ENCODE measurements at places on chromosomes 1 and 21.

DNA sequence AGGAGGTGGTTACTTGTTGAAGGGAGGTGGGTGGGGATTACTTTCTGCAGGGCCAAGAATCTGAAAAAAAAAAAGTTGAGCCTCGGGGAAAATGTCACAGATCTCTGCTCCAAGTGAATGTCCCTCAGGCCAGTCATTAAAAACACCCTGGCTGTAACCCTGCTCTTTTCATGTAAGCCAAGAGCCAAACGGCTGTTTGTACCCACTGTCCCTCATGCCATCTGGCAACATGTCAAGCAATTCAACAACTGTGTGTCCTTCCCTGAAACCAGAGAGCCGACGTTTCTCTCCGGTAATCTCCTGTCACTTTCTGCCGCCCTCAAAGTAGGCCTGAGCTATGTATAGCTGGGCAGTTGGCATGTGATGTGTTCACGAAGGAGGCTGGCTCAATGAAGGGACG, 14.7 kb downstream of the CASQ2 start:
- DNase-seq: no peak
- peaks cover 19% of the 10 kb centered on the region for H3K27me3 ChIP-seq
- H3K4me1 ChIP-seq: no peaks in the 10 kb centered on the region
- H3K36me3 ChIP-seq: no peaks in the 10 kb centered on the region
- no peak overlapping the region for H3K4me3 ChIP-seq
- H3K27ac ChIP-seq: no peak overlapping the region

DNA sequence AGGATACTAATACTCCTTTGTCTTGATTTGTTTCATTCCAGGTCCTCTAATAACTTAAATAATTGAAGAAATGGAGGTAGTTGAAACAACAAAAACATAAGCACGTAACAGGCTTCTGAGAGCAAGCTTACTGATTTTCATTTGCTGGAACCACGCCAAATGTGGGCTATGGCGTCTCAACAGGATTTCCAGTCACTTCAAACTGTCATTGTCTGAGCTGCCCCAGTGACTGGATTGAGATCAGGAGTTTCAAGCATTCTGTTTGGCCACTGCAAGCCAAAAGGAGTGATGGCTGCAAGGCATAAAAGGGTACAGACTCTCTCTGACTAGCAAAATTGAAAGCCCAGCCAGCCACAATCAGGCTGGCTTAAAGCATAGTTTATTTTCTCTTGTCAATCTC, 289.9 kb downstream of the DPYD start:
- no peaks in the 10 kb centered on the region for H3K4me1 ChIP-seq
- no peaks in the 10 kb centered on the region for H3K36me3 ChIP-seq
- no peak overlapping the region for H3K4me3 ChIP-seq
- H3K27ac ChIP-seq: no peak overlapping the region
- DNase-seq: peak; percentile 17

GRCh38 chr21:29854795-29855194, 85.0 kb downstream of the GRIK1 start:
- no peak for DNase-seq
- H3K4me1 ChIP-seq: no peaks in the 10 kb centered on the region
- no peak overlapping the region for H3K27ac ChIP-seq
- no peaks in the 10 kb centered on the region for H3K27me3 ChIP-seq
- no peak overlapping the region for H3K4me3 ChIP-seq

DNA sequence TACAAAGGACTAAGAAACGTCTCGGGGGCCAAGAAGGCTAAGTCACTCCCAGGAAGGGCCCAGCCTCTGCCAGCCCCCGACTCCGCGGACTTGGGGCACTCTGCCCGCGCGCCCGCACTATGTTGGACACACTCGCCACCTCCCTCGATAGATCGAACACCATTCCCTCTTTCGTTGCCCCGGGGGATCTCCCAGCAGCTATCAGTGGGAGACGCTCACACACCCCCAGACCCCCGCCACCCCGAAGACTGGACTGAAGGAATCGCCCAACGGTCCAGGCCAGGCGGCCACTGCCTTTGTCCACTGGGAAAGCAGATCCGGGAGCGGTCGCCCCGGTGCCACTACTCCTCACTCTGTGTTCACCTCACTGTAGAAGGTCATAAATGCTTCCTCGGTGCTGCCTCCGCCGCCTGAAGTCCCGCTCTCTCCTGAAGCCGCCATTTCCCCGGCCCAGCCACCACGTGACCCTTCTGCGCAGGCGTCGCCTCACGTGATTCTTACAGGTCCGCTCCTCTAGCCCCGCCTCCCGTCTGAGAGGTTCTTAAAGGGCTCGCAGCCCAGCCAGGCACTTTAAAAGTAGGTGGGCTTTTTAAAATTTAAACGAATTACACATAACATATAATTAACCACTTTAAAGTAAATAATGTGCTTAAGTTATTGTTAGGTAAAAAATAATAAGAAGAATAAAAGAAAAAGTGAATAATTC, at the start of gene DNAJC8:
TSS of gene DNAJC8 (minus strand) at position 472 of the 706 bp plus-strand sequence. CDS start at position 441, 31 bp downstream.
- H3K36me3 ChIP-seq: peaks cover 40% of the 10 kb centered on the region
- H3K4me1 ChIP-seq: peaks cover 51% of the 10 kb centered on the region
- peak; percentile 95 for DNase-seq
- no peaks in the 10 kb centered on the region for H3K27me3 ChIP-seq

- H3K27me3 ChIP-seq: no peaks in the 10 kb centered on the region
- no peak overlapping the region for H3K4me3 ChIP-seq
- H3K36me3 ChIP-seq: no peaks in the 10 kb centered on the region
- 0 out of 2 replicates have a peak, but pooled peaks cover 9% of the 10 kb centered on the region for H3K4me1 ChIP-seq
Measured at GRCh38 chr1:59431566-59432294, 134.8 kb downstream of the FGGY start.

GRCh38 chr1:200154069-200154767, 126.7 kb downstream of the NR5A2 start:
- peak; percentile 44 for DNase-seq
- H3K4me1 ChIP-seq: peaks cover 19% of the 10 kb centered on the region

- DNase-seq: no peak
- no peak overlapping the region for H3K4me3 ChIP-seq
- H3K27me3 ChIP-seq: no peaks in the 10 kb centered on the region
Measured at GRCh38 chr1:29581256-29581655, 344.9 kb downstream of the PTPRU start.

DNA sequence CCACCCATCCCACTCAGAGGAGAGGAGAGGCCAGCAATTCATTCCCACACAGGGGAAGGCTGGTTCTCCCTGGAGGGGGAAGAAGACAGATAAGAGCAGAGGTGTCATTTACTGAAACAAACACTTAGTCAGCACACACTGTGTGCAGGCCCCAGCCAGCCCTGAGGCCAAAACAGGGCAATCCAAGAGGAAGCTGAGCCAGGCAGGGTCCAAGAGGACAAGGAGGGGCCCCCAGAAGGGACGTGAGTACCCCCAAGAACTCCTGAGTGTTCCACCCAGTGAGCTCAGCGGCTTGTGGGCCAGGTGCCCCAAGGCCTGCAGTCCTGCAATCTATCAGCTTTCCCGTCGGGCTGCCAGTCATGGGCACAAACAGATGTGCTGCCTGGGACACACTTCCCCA, 15.8 kb downstream of the ADGRB2 start:
- DNase-seq: no peak
- H3K27me3 ChIP-seq: no peaks in the 10 kb centered on the region
- no peak overlapping the region for H3K4me3 ChIP-seq

DNA sequence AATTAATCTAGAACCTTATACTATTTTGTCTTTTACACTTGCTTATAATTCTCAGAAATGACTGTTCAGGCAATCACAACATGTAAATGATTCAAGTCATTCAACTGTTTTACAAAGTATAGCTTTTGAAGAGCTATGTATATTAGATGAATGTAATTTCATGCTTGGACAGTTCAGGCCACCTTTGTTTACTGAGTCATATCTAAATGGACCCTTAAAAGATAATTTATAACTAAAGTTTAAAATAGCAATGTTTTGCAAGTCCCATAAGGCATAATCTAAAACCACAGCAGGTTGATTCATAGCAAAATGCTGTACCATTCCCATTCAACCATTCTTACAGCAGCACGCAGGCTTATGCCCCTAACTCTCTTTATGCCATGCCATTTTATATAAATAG, 64.8 kb downstream of the PIK3R3 start:
- H3K27me3 ChIP-seq: no peaks in the 10 kb centered on the region
- no peak overlapping the region for H3K27ac ChIP-seq
- DNase-seq: no peak

DNA sequence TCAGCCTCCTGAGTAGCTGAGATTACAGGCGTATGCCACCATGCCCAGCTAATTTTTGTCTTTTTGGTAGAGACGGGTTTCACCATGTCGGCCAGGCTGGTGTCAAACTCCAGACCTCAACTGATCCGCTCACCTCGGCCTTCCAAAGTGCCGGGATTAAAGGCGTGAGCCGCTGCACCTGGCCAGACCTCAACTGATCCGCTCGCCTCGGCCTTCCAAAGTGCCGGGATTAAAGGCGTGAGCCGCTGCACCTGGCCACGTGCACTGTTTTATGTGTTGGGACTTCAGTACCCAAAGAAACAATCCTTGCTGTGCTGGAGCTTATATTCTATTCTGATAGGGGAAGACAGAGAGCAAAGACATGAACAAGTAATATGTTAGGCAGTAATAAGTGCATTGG, 10.1 kb downstream of the TRAF5 start:
- no peak overlapping the region for H3K4me3 ChIP-seq
- DNase-seq: no peak
- peaks cover 12% of the 10 kb centered on the region for H3K4me1 ChIP-seq
- H3K27ac ChIP-seq: no peak overlapping the region
- H3K27me3 ChIP-seq: no peaks in the 10 kb centered on the region

- H3K27ac ChIP-seq: no peak overlapping the region
- H3K36me3 ChIP-seq: no peaks in the 10 kb centered on the region
- DNase-seq: no peak
- peaks cover 9% of the 10 kb centered on the region for H3K27me3 ChIP-seq
- no peak overlapping the region for H3K4me3 ChIP-seq
Measured at GRCh38 chr1:227166559-227166958, 151.7 kb downstream of the CDC42BPA start.

DNA sequence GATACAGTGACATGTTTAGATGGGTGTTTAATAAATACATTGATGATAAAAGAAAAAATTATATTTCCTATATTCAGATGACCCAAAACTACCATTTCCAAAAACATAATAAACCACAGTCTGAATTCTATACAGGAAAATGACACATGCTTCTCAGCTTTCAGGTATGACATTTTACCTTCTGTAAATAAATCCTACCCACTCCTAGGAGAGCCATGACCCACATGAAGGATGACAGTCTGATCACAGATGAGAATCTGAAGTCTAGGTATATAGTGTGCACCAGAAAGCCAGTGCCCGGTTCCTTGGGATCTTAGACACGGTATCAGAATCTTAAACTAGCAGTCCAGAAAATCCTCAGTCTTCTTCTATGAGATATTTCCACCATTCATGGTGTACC, 3.7 kb upstream of the GJA9 start:
- no peaks in the 10 kb centered on the region for H3K27me3 ChIP-seq
- H3K36me3 ChIP-seq: no peaks in the 10 kb centered on the region
- H3K27ac ChIP-seq: no peak overlapping the region

GRCh38 chr1:167683641-167684502, 37.9 kb upstream of the MPZL1 start:
- peaks cover 96% of the 10 kb centered on the region for H3K36me3 ChIP-seq
- no peaks in the 10 kb centered on the region for H3K27me3 ChIP-seq
- peak overlapping the region; percentile 33 for H3K27ac ChIP-seq

- no peaks in the 10 kb centered on the region for H3K36me3 ChIP-seq
- no peak for DNase-seq
- peaks cover under 1% of the 10 kb centered on the region for H3K27me3 ChIP-seq
- peaks cover 3% of the 10 kb centered on the region for H3K4me1 ChIP-seq
Measured at GRCh38 chr1:40309374-40310128, 7.5 kb downstream of the COL9A2 start.

- H3K4me1 ChIP-seq: no peaks in the 10 kb centered on the region
- no peak overlapping the region for H3K4me3 ChIP-seq
- DNase-seq: no peak
- H3K27me3 ChIP-seq: no peaks in the 10 kb centered on the region
- H3K27ac ChIP-seq: no peak overlapping the region
- peaks cover 35% of the 10 kb centered on the region for H3K36me3 ChIP-seq
Measured at GRCh38 chr1:179318491-179318890, 24.9 kb downstream of the SOAT1 start.

DNA sequence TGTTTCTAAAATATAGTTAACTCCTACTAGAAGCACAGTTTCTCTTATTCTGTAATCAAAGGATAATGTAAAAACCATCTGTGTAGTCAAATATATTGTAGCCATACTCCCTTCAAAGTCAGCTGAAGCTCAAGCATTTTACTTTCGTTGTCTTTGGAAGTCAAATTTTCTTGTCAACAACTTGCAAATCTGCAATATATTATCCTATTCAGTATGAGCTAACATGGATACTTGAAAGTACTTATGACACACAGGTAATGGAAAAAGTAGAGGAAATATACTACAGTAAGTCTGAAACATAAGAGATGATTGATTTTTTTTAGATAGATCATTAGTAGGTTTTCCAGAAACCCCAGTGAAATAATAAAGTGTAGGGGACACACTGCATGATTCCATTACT, 121.5 kb downstream of the COL24A1 start:
- no peaks in the 10 kb centered on the region for H3K4me1 ChIP-seq
- no peak for DNase-seq
- H3K36me3 ChIP-seq: no peaks in the 10 kb centered on the region

DNA sequence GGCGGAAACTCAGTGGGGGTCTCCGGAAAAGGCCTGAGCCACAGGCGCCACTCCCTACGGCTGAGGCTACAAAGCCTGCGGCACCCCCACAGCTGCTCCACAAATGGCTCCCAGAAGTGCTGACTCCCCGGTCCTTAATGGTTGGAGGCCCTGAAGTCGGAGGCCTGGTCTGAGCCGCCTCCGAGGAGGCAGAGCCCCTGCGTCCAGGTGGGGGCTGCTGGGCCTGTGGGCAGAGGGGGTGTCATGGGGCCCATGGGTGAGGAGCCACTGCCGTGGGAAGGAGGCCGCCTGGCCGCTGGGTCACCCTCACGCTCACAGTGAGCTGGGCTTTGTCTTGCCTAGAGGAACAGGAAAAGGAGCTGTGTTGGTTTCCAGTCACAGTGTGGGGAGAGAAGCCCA, 12.4 kb upstream of the COL18A1 start:
- peaks cover 14% of the 10 kb centered on the region for H3K27me3 ChIP-seq
- no peak overlapping the region for H3K27ac ChIP-seq
- no peak overlapping the region for H3K4me3 ChIP-seq
- no peak for DNase-seq
- H3K36me3 ChIP-seq: no peaks in the 10 kb centered on the region

DNA sequence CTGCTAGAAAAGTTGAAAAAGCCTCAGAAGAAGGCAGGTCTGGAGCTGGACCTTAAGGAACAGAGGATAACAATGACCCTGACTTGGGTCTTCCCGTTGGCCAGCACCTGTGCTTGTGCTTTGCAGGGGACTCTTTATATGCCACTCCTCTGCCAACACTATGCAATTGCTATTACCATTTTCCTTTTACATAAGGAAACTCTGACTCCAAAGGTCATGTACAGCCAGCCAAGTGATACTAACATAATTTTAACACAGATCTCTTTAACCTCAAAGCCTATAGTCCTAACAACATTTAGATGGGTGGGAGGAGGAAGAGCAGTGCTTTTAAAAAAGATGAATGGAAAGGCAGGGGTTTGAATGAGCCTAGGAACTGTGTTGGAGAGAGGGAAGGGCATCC, 106.6 kb upstream of the RAB4A start:
- peaks cover 17% of the 10 kb centered on the region for H3K27me3 ChIP-seq
- no peaks in the 10 kb centered on the region for H3K4me1 ChIP-seq
- H3K36me3 ChIP-seq: no peaks in the 10 kb centered on the region
- H3K4me3 ChIP-seq: no peak overlapping the region
- no peak for DNase-seq

GRCh38 chr1:6129313-6129712, 50.8 kb downstream of the CHD5 start:
- no peak for DNase-seq
- H3K27ac ChIP-seq: no peak overlapping the region
- no peaks in the 10 kb centered on the region for H3K36me3 ChIP-seq

GRCh38 chr21:34017039-34017961, 56.1 kb upstream of the MRPS6 start:
- peak overlapping the region; percentile 98 for H3K27ac ChIP-seq
- DNase-seq: no peak
- no peaks in the 10 kb centered on the region for H3K36me3 ChIP-seq
- H3K4me1 ChIP-seq: peaks cover 56% of the 10 kb centered on the region
- no peaks in the 10 kb centered on the region for H3K27me3 ChIP-seq
- H3K4me3 ChIP-seq: no peak overlapping the region
